Astrocyte of the hippocampus (primary cell): ENCODE measurements at places on chromosomes 7 and 10.

- DNase-seq = peak; percentile 79
Measured at GRCh38 chr7:127819975-127820731, 168.2 kb downstream of the SND1 start.

GRCh38 chr10:30762620-30763019, 133.1 kb upstream of the LYZL2 start:
- no peak for DNase-seq

- peak; percentile 72 for DNase-seq
Measured at GRCh38 chr7:137325927-137326326, 17.6 kb downstream of the PTN start.

- peak; percentile 70 for DNase-seq
Measured at GRCh38 chr7:134632937-134633540, 13.6 kb upstream of the BPGM start.

DNA sequence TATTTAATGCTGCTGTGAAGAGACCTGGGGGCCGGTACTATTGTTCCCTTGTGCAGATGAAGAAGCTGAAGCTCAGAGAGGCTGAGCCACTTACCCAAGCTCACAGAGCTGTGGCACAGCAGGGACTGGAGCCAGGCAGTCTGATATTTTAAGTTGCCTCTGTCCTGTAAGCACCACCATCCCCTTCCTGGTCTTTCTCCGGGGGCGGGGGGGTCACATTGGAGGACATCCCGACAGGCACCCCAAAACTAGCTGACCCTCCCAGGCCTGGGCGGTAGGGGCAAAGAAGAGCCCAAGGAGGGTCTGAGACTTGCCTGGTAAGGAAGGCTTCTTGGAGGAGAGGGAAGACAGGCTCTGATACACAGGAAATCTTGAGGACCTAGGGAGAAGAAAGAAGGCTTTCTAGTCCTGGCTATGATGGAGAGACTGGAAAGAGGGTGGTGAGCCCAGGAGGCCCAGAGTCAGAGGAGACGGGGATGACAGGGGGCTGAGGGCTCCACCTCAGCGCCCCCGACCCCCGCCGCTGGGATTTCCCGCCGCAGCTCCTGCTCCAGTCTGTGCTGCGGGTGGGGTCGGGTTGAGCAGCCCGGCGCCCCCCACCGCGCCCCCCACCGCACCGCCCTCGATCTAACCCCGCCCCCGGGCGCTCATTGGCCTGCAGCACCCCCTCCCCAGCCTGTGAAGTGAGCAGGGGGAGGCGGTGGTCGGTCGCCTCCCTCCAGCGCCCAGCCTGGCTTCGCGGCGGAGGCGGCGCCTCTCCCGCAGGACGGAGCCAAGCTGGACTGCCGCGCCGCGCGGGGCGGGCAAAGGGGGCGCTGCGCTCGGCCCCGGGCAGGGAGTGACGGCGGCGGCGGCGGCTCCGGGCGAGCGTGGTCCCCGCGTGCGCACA, at the start of gene ADCYAP1R1:
Gene ADCYAP1R1, plus strand, starts transcription at position 711 of the 889 bp plus-strand sequence. CDS start 10,957 bp downstream, outside the sequence.
- DNase-seq = peak; percentile 48

GRCh38 chr10:15469111-15469510, 98.0 kb upstream of the FAM171A1 start:
- DNase-seq = no peak

GRCh38 chr10:77835669-77836086, 90.9 kb downstream of the DLG5 start:
- DNase-seq = peak; percentile 43

DNA sequence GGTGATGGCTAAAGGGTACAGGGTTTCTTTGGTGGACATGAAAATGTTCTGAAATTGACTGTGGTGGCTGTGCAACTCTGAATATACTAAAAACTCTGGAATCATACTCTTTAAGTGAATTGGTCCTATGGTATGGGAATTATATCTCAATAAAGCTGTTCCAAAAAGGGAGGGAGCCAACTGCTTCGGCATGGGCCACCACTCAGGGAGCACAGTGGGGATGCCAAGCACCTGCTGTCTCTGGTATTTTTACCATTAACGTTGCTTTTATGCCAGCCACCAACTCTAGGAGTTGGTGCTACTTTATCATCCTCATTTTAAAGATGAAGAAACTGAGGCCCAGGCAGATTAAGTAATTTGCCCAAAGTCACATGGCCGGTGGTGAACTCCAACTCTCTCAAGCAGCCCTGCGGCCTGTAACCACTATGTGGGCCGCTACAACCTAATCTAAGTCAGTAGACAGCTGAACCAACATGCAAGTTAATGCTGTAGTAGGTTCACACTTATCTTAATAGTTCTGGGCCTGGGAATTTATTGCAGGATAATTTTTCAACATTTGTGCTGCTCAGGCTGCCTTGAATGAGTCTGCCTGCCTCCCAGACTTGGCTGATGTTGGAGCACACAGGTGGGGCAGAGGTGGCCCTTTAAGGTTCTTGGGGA, 20.8 kb downstream of the SH3PXD2A start:
- DNase-seq = no peak

DNA sequence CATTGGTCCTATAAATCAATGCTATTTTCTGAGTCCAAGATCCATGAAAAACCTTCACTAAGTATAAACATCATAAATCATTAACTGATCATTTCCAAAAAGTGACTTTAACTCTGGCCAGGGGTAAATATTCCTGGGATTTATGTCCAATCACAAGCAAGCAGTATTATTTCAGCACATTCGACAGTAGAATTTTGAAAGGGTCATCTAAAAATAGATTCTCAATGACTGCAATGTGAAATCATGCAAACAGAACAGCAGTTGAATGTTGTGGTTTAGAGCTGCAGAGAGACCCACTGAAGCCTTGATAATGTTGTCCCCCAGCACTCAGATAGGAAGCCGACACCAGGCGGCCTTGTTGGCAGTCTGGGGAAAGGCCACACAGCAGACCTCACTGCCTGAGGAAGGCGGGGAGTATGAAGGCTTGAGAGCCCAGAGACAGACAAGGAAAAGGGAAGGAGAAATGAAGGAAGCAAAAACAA, 38.1 kb downstream of the FAM107B start:
- peak; percentile 87 for DNase-seq

DNA sequence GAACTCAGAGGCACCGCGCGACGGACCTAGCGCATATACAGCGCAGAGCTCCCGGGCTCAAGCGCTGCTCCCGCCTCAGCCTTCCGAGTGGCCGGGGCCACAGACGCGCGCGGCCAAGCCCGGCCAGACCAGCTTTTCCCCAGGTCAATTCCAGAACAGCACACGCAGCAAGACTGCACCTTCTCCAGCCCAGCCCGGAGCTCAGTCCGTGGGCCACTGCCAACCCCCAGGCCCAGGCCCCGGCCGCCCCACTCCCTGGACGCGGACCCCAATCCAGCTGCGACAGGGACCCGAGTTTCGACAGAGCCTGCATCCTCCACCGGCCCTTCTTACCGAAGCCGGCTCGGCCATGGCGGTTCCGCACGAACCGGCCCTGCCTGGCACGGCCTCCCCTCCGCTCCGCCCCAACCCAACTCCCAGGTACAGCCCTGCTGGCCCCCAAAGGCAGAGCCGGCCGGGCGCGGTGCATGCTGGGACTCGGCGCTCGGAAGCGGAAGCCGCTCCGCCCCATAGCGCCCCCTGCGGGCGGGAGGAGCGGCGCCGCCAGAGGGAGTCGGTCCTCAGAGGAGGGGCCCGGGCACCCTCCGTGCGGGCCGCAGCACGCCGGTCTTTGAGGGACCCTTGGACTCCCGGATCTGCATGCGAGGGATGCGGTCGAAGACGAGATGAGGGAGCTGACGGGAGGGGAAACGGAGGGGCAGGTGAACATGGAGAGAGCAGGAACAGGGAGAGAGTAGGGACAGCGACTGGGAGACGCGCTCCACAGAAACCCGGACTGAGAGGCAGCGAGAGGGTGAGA, at the start of gene ZNF425:
Gene ZNF425, minus strand, starts transcription at position 462 of the 799 bp plus-strand sequence. Its CDS starts 111 bp downstream, at position 351.
- peak; percentile 98 for DNase-seq

GRCh38 chr10:785861-786214, 96.4 kb upstream of the DIP2C start:
- no peak for DNase-seq

DNA sequence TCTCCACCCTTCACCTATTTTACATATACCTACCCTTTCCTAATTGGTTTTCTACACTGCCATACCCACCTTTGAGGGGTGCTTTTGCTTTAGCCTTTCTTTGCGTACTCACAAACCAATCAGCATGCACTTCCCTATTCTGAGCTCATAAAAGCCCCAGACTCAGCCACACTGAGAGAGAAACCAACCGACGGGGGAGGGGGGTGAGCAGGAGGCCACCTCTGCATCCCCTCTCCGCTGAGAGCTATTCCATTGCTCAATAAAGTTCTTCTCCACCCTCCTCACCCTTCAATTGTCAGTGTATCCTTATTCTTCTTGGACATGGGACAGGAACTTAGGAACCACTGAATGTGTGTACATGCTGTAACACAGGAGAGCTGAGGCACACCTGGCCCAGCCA, 9.0 kb upstream of the FKBP9 start:
- no peak for DNase-seq

DNA sequence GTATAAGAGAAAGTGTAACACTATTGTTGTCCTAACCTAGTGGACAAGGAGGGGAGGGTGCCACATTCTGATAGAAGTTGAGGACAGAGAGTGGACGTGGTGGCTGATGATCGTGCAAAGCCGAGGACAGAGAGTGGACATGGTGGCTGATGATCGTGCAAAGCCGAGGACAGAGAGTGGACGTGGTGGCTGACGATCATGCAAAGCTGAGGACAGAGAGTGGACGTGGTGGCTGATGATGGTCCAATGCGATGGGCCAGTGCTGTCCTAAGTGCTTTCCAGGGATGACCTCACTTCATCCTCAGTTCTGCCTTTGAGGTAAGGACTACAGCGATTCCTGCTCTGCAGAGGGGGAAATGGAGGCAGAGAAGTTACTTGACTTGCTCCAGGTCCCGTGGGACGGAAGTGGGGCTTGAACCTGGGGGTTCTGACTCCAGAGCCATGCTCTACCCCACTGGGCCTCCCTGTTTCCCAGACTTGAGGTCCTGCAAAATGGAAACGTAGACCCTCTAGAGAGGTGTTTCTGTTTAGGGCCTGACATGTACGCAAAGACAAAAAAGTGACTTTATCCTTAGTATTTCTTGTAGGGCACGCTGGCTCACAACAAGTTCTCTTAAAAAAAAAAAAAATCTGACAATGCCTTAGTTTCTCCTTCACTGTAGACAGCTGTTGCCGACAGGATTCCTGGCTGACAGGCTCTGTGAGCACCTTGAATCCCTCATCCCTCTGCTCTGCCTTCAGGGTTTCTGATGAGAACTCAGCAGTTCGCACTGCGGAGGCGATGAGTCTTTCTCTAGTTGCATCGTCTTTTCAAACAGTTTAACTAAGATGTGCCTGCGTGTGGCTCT, 20.3 kb upstream of the NCAPG2 start:
- no peak for DNase-seq

DNA sequence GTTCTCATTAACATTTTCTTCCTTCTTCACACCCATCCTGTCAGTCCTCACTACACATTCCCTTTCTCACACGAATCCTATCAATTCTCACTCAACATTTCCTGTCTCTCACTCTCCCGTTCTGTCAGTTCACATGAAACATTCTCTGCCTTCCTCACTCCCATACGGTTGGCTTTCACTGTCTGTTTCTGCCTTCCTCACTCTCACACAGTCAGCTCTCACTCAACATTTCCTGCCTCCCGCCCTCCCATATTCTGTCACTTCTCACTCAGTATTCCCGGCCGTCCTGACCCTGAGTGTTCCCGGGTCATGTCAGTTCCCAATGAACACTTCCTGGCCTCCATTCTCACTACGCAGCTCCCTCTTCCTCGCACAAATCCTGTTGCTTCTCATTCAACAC, 61.5 kb downstream of the DYNC2I1 start:
- no peak for DNase-seq

DNA sequence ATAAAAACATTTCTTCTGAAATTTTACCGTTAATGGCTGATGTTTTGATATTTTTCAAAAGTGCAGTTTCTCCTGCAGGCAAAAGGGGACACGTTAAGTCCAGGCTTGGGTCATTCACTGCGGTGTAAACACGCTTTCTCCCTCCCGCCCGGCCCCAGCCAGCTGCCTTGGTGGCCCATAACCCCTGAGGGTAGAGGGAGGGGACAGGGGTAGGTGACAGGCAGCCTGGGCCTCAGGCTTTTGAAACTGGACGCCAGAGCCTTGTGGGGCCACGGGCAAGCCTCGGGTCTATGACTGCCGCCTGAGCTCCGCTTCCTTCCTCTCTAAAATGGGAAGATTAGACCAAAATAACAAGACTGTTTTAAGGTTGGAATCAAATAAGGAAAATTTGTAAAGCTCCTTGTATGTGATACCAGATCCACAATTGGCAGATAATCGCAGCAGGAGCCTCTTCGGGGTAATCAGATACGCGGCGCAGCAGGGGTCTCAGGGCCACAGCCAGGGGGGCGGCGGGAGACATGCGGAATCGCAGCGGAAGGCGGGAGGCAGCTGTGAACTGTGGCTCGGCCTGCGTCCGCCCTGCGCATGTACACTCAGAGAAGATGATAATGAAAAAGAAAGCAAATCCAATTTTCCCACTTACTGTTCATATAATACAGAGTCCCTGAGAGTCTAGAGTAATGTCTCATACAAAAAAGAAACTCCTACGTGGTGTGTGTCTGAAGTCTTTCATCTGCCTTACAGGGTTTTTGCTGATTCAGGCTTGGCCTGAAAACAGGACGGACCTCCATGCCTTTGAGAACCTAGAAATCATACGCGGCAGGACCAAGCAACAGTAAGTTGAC, 138.3 kb downstream of the EGFR start:
- no peak for DNase-seq

DNA sequence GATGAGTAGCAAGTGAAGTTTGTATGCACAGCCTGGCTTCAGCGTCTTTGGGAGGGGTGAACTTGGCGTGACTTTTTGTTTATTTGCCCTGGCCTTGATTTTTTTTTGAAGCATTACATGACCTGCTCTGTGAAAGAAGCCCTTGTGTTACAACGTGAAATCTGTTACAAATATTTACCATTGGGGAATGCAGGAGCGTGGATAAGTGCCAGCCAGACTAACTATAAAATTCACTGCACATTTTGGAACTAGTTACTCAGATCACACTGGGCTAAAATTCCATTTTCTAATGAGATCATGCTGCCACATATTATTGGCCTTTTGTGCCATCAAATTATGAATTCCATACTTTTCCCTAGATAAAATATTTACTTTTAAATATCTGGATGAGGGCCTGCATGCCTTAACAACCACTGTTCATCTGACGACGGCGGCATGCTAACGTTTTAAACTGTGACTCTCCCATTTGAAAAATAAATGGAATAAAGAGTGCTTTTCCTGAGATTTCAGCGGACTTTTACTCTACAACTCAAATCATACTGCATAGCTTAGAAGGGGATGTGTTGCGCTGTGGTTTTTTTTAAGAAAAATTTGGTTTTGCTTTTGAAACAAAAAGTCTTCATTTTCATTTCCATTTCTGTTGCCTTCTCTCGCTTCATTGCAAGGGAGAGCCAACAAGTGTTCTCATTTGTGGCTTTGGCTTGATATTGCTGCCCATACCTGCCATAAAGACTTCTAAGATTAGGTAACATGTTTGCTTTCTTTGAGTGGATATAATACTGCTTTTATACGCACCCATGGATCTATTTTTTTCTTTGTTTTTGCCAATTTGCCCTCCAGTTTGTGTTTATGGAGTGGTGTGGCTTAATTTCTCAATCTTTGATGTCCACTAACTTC, 352.2 kb downstream of the TFEC start:
- peak; percentile 66 for DNase-seq

DNA sequence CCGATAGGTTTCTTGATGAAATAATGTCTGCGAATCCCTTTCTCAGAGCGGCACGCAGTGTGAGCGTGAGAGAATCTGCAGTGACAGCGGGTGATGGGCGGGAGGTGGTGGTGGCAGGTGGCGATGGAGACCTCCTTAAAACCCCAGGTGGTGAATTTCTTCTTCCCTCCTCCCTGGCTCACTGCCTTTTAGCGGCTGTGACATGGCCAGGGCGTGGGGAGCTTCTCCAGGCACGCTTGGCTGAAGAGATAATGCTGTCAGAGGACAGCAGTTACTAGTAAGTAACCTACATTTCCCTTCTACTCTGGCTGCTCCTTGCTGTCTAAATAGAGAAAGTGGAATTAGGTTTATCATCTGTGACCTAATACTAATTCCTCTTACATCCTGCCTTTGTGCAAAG, 141.4 kb upstream of the INSYN2A start:
- DNase-seq = no peak
